Body of pancreas (tissue), 4 donors: ENCODE measurements at places on chromosomes 16 and 17. TPM values are rescaled to one million over a fixed set of nuclear protein-coding genes. Genes with fewer than 3 reads are reported as not detected.

Gene FMNL1
- total RNA-seq = 4.0 TPM

Gene CCL13
- total RNA-seq = not detected

Gene ZDHHC1
- total RNA-seq = 57.0 TPM

Gene USP43
- total RNA-seq = 4.2 TPM

Gene ATP2A3
- 49.5 TPM for total RNA-seq

Gene TGFB1I1
- 8.6 TPM for total RNA-seq

Gene BEAN1
- not detected for total RNA-seq

DNA sequence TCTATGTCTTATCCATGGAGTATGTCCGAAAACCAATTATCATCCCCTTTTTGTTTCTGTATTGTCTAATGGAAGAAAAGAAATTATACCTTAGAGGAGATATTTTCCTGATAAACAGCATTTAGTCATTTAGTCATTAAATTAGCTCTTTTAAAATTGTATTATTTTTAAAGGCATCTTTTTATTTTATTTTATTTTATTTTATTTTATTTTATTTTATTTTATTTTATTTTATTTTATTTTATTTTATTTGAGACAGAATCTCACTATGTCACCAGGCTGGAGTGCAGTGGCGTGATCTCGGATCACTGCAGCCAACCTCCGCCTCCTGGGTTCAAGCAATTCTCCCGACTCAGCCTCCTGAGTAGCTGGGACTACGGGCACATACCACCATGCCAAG, 559.1 kb downstream of the CDH13 start:
- DNase-seq = no peak
- no peak overlapping the region for H3K4me3 ChIP-seq
- H3K36me3 ChIP-seq = no peaks in the 10 kb centered on the region
- H3K27ac ChIP-seq = no peak overlapping the region

GRCh38 chr16:2513405-2514332, at the start of gene ATP6V0C:
Gene ATP6V0C (plus strand): TSS chr16:2513952. CDS start chr16:2514104, 152 bp downstream.
- DNase-seq = peak; percentile 96
- no peaks in the 10 kb centered on the region for H3K27me3 ChIP-seq
- peaks cover 54% of the 10 kb centered on the region for H3K4me1 ChIP-seq
- peak within 1 kb of the TSS; percentile 96 for H3K27ac ChIP-seq
- H3K4me3 ChIP-seq = peak within 1 kb of the TSS; percentile 72
- no peaks in the 10 kb centered on the region for H3K36me3 ChIP-seq

- H3K27me3 ChIP-seq = no peaks in the 10 kb centered on the region
- H3K4me3 ChIP-seq = no peak overlapping the region
- H3K4me1 ChIP-seq = peaks cover 52% of the 10 kb centered on the region
- no peak overlapping the region for H3K27ac ChIP-seq
- no peaks in the 10 kb centered on the region for H3K36me3 ChIP-seq
Measured at GRCh38 chr17:82299452-82299851, 18.0 kb downstream of the CD7 start.

GRCh38 chr16:81445966-81446906, 1.6 kb downstream of the CMIP start:
- peak; percentile 76 for DNase-seq
- H3K27ac ChIP-seq = peak overlapping the region; percentile 86
- peaks cover 44% of the 10 kb centered on the region for H3K4me1 ChIP-seq

DNA sequence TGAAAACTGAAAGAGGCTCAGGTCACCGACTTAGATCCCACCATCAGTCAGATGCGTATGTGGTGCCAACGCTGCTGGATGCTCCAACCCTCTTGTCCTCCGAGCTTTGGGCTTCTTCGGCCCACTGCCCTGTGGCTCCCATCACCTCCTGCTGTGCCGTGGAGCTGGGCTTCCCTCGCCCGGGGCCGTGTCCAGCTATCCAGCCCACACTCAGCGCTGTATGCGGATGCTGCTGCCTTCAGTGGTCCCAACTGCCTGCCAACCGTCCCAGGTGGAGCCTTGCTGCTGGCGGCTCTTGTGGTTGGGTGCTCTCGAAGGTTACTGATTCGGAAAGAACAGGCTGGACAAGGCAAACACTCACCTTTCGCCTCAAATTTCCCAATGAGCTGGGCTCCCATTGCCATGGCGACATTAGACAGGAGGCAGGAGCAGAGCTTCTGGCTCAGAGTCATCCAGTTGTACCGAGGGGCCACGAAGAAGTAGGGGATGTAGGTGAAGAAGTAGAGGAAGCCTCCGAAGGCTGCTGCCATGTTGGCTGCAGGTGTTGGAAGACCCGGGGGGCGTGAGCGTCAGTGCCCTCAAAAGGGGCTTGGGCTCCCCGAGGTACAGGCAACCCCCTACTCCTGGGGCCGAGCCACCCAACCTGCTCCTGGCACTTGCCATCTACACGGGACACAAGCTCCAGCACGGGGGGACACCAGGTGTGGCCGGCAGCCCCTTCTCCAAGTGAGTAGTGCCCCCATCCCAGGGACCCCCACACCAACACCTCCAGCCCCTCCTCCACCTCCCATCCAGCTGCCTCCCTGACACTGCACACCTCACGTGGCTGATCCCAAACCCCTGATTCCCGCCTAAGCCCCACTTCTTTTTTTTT, 32.2 kb downstream of the ABCA3 start:
- H3K27ac ChIP-seq = no peak overlapping the region
- no peak overlapping the region for H3K4me3 ChIP-seq
- no peaks in the 10 kb centered on the region for H3K27me3 ChIP-seq
- no peaks in the 10 kb centered on the region for H3K4me1 ChIP-seq
- peak; percentile 13 for DNase-seq
- H3K36me3 ChIP-seq = no peaks in the 10 kb centered on the region

DNA sequence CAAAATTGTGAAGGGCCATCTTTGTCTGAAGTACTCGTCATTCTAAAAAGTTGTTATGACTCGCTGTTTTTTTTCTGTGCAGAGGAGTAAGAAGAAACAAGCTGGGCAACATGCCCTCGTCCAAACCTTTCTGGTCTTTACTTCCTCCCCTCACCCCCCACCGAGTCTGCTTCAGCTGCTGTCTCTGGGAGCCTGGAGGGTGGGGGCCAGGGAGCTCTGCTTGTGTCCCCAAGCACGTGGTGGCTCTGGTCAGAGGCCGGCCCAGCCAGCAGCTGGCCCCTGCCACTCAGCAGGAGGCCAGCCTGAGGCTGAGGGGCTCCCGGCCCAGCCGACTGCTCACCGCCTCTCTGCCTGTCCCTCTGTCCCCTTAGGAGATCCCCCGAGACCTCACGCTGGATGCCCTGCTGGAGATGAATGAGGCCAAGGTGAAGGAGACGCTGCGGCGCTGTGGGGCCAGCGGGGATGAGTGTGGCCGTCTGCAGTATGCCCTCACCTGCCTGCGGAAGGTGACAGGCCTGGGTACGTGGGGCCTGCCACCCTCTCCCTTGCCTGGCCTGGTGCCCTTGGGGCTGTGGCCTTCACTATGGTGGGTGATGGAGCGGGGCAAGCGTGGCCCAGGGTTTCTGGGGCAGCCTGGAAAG, 53.7 kb upstream of the LGALS9 start:
- H3K36me3 ChIP-seq = no peaks in the 10 kb centered on the region
- no peaks in the 10 kb centered on the region for H3K27me3 ChIP-seq
- peaks cover 85% of the 10 kb centered on the region for H3K4me1 ChIP-seq
- DNase-seq = peak; percentile 76
- peak overlapping the region; percentile 85 for H3K27ac ChIP-seq

DNA sequence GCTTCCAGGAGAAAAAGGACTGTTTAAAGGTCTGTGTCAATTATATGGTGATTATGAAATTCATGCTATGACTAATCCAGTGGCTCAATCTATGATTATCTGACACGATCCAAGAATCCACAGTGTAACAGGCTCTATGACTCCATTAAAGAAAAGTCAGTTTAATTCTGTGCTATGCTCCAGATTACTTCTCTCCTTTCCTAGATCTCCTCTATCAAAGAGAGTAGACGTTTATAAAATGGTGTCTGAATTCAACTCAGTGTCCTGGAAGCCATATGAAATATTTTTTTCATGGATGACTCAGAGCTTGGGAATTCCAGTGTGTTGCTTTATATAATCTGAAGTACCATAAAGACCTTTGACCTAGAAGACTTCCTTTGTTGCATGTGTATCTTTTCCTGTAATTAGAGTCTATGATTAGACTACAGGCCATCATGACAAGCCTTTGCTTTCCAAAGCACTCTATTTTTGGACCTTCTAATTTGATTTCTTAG, 27.0 kb upstream of the NF1 start:
- no peaks in the 10 kb centered on the region for H3K36me3 ChIP-seq
- peaks cover 9% of the 10 kb centered on the region for H3K4me1 ChIP-seq
- H3K27me3 ChIP-seq = no peaks in the 10 kb centered on the region
- no peak for DNase-seq
- no peak overlapping the region for H3K27ac ChIP-seq

DNA sequence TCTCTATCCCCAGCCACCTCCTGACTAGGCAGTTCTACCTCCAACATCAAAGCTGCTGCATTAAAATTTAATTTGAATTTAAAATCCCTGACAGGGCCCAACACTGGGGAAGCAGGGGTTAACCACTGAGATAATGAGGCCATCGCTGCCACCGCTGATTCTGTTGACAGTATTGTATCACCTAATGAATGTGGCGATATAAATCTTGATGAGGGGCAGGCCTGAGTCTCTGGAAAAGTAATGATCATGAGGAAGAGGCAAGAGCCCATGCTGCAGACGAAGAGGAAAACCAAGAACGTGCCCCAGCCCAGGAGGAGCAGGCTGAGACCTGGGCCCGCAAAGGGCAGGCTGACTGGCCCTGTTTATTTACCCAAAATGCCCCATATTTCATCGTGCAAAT, 251.4 kb upstream of the ZFHX3 start:
- no peak overlapping the region for H3K27ac ChIP-seq
- no peak overlapping the region for H3K4me3 ChIP-seq
- no peaks in the 10 kb centered on the region for H3K27me3 ChIP-seq
- no peaks in the 10 kb centered on the region for H3K36me3 ChIP-seq
- DNase-seq = no peak

- no peak overlapping the region for H3K27ac ChIP-seq
- H3K27me3 ChIP-seq = no peaks in the 10 kb centered on the region
- no peak for DNase-seq
- no peaks in the 10 kb centered on the region for H3K36me3 ChIP-seq
- H3K4me1 ChIP-seq = peaks cover 19% of the 10 kb centered on the region
Measured at GRCh38 chr16:11094075-11094856, 149.9 kb downstream of the CLEC16A start.

- H3K27me3 ChIP-seq = no peaks in the 10 kb centered on the region
- no peak for DNase-seq
- no peak overlapping the region for H3K4me3 ChIP-seq
- H3K27ac ChIP-seq = no peak overlapping the region
- peaks cover 11% of the 10 kb centered on the region for H3K4me1 ChIP-seq
Measured at GRCh38 chr16:4420505-4421105, 4.2 kb upstream of the CORO7 start.

- no peak for DNase-seq
- H3K4me1 ChIP-seq = peaks cover 5% of the 10 kb centered on the region
- no peaks in the 10 kb centered on the region for H3K27me3 ChIP-seq
Measured at GRCh38 chr17:75428543-75429469, 23.3 kb upstream of the GRB2 start.
